ENCODE measurements at places on chromosomes 1 and 21. TPM values are rescaled to one million over a fixed set of nuclear protein-coding genes. Genes with fewer than 3 reads are reported as not detected.

GRCh38 chr1:229842302-229843255, 216.5 kb downstream of the URB2 start:
- no peak for DNase-seq
- no peaks in the 10 kb centered on the region for H3K27me3 ChIP-seq
- no peak overlapping the region for H3K27ac ChIP-seq
- no peaks in the 10 kb centered on the region for H3K36me3 ChIP-seq

DNA sequence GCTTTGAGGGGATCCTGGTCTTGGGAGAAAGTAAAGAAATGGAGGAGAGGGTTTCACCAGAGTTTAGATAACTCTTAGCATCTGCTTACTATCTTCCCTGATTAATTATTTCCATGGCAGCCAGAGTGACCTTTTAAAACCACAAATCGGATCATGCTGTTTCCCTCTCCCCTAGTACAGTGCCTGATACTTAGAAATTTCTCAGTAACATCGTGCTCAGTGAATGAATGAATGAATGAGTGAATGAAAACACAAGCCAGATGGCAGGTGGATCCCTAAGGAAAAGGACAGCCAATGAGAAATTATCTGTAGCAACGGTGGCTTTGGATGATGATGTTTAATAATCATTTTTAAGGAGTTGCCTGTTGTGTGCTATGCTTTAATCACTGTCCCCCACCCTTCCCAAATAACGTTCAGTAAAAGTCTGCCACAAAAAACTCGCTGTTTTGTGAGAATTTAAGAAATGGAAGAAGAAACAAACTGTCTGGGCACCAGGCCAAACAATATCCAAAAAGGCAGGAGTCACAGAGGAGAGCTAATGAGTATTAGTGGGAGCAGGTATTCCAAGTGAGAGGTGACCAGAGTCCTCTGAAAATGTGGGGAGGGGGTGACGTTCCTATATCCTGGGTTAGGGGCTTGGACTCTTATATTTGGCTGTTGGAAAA, 737 bp upstream of the SMAP2 start:
- H3K27ac ChIP-seq, result no peak overlapping the region
- no peaks in the 10 kb centered on the region for H3K36me3 ChIP-seq
- H3K27me3 ChIP-seq, result no peaks in the 10 kb centered on the region
- no peak for DNase-seq

Gene UBXN10
- total RNA-seq, result 9.4 TPM

- no peaks in the 10 kb centered on the region for H3K27me3 ChIP-seq
- H3K36me3 ChIP-seq, result no peaks in the 10 kb centered on the region
- peak; percentile 41 for DNase-seq
- peak overlapping the region; percentile 86 for H3K27ac ChIP-seq
- peaks cover 34% of the 10 kb centered on the region for H3K4me1 ChIP-seq
These were observed 779 bp downstream of the TLR5 start for GRCh38 chr1:223142269-223142668.

GRCh38 chr1:18732686-18733085, 102.0 kb downstream of the PAX7 start:
- no peaks in the 10 kb centered on the region for H3K36me3 ChIP-seq
- no peaks in the 10 kb centered on the region for H3K27me3 ChIP-seq
- H3K4me3 ChIP-seq, result no peak overlapping the region

Gene UBE2U
- total RNA-seq, result not detected

Gene SYPL2
- total RNA-seq, result 1.0 TPM

DNA sequence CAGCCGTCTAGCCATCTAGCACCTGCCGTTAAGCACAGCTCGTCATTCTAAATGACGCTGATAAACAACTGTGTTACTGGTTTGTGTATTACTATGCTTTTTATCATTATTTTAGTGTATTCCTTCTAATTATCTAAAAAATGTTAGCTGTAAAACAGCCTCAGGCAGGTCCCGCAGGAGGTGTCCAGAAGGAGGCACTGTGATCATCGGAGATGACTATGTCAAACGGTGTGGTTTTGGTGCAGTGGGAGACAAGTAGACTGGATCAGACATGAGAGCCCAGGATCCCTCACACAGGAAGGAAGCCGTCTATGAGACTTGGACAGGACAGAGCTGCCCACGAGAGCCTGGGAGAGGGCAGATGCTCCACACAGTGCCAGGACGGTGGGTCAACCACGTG, 55.3 kb upstream of the COL6A1 start:
- no peak overlapping the region for H3K27ac ChIP-seq
- DNase-seq, result no peak
- H3K27me3 ChIP-seq, result no peaks in the 10 kb centered on the region
- no peak overlapping the region for H3K4me3 ChIP-seq
- H3K36me3 ChIP-seq, result no peaks in the 10 kb centered on the region

GRCh38 chr1:234584926-234585325, 25.1 kb downstream of the IRF2BP2 start:
- no peak overlapping the region for H3K4me3 ChIP-seq
- H3K27me3 ChIP-seq, result no peaks in the 10 kb centered on the region
- peaks cover 2% of the 10 kb centered on the region for H3K4me1 ChIP-seq
- H3K27ac ChIP-seq, result no peak overlapping the region
- DNase-seq, result no peak
- H3K36me3 ChIP-seq, result no peaks in the 10 kb centered on the region

DNA sequence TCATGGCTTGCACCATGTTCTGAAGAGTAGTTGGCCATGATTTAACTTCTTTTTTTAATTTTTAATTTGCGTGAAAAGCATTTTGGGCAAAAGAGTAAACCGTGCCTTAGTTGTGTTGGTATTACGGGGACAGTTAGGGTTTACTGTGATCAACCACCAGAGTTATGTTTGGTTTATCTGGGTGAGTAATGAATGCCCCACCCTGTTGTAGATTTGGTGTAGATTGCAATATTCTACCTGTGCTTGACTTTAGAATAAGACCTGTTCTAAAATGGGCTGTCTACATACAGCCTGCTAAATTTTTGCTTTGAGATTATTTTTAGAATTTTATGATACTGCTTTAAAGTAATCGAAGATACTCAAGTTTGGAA, 1.4 kb downstream of the USP25 start:
- H3K4me1 ChIP-seq, result peaks cover 35% of the 10 kb centered on the region
- H3K4me3 ChIP-seq, result peak overlapping the region; percentile 69
- H3K27me3 ChIP-seq, result no peaks in the 10 kb centered on the region
- H3K36me3 ChIP-seq, result no peaks in the 10 kb centered on the region

DNA sequence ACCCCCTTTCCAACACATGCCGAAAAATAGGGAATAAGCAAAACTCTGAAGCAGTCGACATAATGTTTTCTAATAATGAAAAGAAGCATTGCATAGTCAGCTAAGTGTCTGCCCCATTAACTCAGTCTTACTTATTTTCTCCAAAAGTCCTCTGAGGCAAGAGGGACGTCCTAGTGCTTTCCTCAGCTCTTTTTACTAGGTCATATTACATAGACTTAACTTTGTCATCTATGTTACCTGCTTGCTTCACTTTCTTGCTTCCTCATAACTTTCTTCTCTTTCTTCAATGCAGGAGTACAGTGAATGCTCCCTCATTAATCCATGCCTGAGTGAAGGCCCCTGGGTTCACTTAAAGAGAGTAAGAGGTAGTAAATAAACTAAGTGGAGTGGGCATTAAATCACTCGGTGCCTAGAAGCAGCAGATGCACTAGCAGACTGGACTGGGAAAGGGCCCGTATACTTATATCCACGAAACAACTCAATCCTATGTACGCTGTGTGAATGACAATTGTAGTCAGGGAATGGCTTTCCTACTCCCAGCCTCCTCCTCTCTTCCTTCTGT, 210.5 kb upstream of the SPAG17 start:
- H3K4me1 ChIP-seq, result no peaks in the 10 kb centered on the region
- no peak overlapping the region for H3K4me3 ChIP-seq
- no peaks in the 10 kb centered on the region for H3K36me3 ChIP-seq
- no peak overlapping the region for H3K27ac ChIP-seq
- no peak for DNase-seq

Gene PADI4
- 9.1 TPM for total RNA-seq

Gene CAPN8
- total RNA-seq, result 93.2 TPM

DNA sequence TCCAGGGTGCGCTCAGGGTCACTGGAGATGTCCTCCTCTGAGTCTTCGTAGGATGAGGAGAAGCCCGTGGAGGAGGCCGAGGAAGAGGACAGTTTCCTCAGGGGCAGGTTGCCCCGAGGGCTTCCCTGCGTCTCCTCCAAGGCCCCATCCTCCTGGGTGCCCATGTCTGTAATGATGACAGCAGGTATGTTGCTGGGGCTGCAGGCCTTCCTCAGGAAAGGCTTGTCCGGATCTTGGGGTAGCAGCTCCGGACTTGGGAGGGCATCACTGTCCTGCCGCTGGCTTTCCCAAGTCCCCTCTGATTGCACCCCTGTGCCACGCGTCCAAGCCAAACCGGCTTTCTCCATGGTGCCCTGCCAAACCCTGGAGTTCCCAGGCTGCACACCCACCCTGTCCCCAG, 3.5 kb downstream of the ITPKB start:
- H3K27ac ChIP-seq, result peak overlapping the region; percentile 17
- peak overlapping the region; percentile 79 for H3K4me3 ChIP-seq
- no peaks in the 10 kb centered on the region for H3K27me3 ChIP-seq
- H3K36me3 ChIP-seq, result peaks cover 18% of the 10 kb centered on the region
- no peak for DNase-seq
